Astrocyte (in vitro differentiated cells and primary cell): ENCODE measurements at places on chromosomes 12 and 14.

GRCh38 chr12:127550271-127550670 is 716.7 kb upstream of the TMEM132C start:
- DNase-seq = peak; percentile 91

DNA sequence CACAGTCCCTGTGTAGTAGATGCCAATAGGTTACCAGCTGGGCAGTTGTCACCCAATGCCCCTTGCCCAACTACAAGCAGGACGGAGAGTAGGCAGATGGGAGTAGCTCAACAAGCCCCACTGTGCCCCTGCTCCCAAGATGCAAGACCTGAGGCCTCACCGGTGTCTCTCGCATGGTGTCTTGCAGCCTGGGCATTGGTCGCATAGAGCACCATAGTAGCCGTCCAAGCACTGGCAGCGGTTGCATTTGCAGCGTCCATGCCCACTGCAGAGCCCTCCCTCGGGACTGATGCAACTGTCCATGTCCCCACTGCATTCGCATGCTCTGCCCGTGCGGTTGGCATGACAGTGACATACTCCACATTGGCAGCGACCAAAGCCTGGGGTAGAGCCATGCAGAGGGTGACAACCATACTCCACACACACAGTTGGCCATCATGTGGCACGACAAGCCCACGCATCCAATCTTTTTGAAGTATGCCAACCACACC is 11.9 kb upstream of the CSAD start:
- no peak for DNase-seq

- no peak for DNase-seq
Measured at GRCh38 chr14:50676814-50677516, 8.9 kb upstream of the SAV1 start.

DNA sequence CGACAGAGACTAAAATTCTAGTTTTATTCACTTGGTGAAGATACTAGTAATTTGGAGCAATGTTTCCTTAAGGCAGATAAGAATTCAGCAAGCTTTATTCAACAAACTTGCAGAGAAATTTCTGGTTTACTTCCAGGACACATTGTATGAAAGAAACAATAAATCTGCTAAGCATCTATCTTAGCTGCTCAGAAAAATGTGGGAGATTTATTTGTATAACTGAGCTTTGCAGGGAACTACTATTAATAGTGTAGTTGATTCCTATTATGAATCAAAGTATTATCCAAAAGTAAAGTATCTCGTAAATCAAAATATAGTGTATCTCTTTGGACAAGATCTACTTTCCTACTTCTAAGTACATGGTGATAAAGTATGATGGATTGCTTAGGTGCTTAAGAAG is 239.4 kb upstream of the TMTC1 start:
- peak; percentile 66 for DNase-seq

DNA sequence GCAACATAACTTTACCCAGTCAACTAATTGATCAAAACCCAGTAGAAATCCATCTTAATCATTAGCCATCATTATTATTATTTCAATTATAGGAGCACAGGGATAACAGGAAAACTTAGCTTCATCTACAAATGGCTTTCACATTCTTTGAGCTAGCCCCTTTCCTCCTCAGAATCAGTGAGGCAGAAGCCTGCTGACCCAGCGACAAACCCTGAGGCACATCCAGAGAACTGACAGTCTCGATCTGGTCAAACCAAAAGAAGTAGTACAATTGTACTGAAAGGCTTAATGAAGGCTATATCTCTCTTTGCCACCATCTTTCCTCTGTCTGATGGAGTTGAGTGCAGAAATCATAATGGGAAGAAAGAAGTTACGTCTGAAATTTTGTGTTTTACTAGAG is 109.8 kb upstream of the ARID2 start:
- DNase-seq = no peak

GRCh38 chr14:69625299-69626131 is 14.1 kb downstream of the SUSD6 start:
- DNase-seq = peak; percentile 61

GRCh38 chr12:67331828-67332227 is 62.7 kb downstream of the CAND1 start:
- DNase-seq = no peak

GRCh38 chr14:104091927-104092771 is 6.6 kb downstream of the ASPG start:
- no peak for DNase-seq

- DNase-seq = no peak
Measured at GRCh38 chr14:51735851-51736250, 84.1 kb downstream of the FRMD6 start.

DNA sequence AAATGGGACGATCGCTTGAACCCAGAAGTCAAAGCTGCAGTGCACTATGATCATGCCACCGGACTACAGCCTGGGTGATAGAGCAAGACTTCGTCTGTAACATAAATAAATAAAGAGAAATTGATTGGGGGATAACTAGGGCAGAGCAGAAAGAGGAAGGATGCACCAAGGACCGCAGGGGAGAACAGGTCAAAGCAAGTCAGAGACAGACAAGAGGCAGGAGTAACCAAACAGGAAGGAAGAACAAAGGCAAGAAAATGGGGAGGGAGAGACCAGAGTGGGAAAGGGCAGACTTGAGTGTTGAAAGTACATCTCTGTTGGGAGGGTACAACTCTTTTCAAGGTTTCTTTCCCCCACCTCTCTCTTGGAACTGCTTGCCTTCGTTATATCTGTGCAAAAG is 50.8 kb upstream of the ELK3 start:
- DNase-seq = no peak

- DNase-seq = peak; percentile 99
Measured at GRCh38 chr14:74619672-74620131, 7.7 kb upstream of the LTBP2 start.

DNA sequence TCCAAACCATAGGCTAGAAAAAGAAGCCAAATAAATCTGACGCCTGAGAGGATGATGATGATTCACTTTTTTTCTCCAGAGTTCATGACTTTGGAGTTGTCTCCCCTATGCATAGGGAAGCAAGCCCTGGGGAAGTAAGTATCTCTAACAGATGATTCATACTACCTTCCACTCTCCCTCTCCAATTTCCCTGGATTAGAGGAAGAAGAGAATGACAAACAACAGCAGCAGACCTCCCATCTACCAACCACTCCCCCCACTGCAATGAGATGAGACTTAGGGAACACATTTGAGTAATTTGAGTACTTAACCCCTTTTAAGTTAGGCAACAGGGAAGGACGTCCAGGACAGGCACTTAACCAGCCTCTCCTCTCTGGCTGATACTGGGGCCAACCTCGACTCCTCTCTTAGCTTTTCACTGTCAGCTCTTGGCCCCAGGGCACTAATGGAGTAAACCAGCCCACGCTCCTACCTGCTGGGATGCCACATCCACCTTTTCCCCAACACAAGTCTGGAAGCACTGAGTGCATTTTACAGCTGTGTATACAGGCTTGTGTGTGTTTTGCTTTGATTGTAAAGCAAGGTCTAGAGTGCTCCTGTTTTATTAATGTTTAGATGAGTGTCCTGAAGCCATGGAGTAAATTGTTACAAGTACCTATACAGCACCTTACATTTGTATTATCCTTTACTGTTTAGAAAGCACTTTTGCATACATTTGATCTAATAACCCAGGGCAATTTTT is 180.7 kb downstream of the PHLDA1 start:
- DNase-seq = peak; percentile 65

DNA sequence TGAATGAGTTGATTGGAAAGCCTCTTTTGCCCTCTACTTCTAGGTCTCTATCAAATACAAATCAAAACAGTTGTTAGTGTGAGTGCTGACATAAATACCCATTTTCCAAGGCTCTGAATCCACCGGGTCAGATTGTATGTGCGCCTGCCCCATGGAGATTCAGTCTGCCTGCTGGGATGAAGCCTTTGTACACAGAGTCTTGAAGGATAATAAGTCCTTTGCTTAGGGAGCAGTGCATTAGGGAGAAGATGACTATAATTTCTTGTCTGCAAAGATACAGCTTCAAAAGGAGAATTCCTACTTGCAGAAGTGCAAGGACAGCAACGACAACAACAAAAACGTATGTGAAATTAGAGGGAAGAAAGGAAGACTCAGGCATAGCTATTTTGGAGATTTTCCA is 90.3 kb upstream of the VRK1 start:
- no peak for DNase-seq

GRCh38 chr14:21326972-21327371 is 47.1 kb downstream of the RPGRIP1 start:
- no peak for DNase-seq

DNA sequence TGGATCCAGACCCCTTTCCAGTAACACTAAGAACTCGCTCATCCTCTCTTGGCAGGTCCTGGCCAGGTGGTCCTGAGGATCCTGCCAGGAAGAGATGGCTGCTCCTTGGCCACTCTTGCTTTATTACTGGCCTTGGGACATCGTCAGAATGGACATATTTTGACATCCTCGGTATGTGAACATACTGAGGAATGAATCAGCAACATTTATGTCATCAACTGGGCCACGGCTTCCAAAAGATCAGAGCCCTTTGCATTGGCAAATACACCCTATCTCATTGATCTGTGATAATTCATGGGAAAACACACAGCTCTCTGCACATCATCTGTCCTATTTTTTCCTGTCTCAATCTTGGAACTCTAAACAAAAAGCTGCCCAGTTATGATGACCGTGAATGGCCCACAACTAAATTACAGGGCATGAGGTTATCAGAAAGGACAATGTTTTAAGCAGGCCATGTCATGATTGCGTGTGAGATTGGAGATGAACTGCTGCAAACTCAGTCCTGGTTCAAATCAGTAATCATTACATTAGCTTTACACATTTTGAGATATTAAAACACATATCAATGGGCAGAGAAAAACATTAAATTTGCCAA is 1325.8 kb downstream of the AACS start:
- DNase-seq = no peak

DNA sequence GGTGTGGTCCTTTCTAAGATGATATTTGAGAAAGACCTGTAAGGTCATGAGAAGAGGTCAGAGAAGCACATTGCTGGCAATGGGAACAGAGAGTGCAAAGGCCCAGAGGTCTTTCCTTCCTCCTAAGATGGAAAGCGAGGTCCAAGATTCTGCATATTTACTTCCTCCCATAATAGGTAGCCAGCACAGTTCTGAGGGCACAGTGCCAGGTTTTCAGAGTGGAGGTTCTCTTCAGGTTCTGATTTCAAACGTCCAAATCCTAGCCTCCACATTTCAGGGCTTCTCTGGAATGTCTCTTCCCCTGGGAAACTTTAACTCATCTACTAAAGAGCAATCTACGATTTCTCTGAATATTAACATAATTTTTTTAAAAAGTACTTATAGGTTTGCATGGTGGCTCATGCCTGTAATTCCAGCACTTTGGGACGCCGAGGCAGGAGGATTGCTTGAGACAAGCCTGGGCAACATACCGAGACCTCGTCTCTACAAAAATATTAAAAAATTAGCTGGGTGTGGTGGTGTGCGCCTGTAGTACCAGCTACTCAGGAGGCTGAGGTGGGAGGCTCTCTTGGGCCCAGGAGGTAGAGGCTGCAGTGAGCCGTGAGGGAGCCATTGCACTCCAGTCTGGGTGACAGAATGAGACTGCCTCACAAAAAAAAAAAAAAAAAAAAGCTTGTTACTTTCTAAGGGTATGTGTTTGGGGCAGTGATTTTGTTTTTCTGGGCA is 526 bp upstream of the MRPL42 start:
- no peak for DNase-seq

DNA sequence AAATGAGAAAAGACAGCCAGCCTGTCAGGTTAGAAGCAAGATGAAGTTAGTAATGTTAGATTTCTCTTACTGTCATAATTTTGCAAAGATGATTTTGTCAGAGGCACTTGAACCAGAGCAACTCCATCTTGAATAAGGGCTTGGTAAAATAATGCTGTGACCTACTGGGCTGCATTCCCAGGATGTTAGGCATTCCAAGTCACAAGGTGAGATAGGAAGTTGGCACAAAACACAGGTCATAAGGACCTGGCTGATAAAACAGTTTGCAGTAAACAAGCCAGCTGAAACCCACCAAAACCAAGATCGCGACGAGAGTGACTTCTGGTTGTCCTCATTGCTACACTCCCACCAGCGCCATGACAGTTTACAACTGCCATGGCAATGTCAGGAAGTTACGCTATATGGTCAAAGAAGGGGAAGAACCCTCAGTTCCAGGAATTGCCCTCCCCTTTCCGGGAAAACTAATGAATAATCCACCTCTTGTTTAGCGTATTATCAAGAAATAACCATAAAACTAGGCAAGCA is 1313.5 kb upstream of the TMEM132C start:
- no peak for DNase-seq

DNA sequence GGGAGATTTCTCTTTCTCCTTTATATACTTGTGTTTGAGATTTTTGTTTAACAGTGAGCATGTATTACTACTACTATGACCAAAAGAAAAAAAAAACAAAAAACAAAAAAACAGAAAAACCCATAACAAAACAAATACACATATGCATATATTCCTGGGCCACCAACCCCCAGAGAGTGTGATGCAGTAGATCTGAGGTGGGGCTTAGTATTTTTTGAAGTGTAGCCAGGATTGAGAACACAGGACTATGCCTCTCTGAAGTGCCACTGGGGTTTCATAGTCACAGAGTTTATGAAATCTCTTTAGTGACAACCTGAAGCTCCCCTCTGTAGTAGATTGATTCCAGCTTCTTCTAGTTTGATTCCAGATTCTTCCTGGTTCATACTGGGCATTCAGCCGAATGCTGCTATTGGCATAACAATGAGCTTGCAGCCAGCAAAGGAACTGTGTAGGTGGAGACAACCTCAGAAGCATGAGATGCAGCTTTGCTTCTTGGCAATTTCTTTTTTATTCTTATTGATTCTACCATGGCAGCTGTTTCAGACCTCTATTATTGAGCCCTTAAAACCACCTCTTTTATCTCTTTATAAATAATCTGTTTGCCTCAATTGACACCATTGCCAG is 15.5 kb upstream of the ANO4 start:
- no peak for DNase-seq

- DNase-seq = no peak
Measured at GRCh38 chr14:51978681-51979085, 10.7 kb upstream of the RTRAF start.

GRCh38 chr12:560691-561390 is 101.1 kb downstream of the B4GALNT3 start:
- no peak for DNase-seq

DNA sequence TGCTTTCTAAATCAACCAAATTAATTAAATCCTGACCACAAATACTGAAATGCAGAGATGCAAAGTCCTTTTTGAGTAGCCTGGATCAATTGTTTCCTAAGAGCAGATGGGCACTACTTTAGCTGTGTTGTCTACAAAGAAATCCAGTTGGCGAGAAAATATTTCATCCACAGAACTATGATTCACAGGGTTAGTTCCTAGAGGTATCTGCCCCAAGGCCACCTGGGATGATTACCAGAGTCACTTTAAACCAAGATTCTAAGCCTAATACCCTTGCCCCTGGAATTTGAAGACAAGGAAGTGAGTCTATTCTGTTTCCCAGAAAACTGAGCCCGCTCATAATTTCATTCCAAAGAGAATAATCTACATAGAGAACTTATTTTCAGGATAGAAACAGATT is 198.4 kb downstream of the PPM1H start:
- no peak for DNase-seq

GRCh38 chr12:38141239-38141638 is 175.3 kb upstream of the ALG10B start:
- no peak for DNase-seq
